ENCODE measurements at places on chromosomes 11 and 22.

DNA sequence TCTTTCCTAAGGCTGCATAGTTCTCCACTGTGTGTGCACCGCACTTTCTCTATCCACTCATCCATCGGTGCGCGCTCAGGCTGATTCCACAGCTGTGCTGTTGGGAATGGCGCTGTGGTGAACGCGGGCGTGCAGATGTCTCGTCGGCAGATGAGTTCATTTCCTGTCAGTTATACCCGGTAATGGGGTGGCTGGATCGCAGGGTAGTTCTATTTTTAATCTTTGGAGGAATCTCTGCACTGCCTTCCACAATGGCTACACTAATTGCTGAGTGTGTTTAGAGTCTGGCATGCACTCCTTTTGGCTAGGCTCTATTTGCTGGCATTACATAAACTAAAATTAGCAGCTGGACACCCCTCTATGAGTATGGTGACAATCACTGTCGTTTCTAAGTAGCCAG, 27.9 kb upstream of the KRTAP5-7 start:
- H3K27ac ChIP-seq: no peak overlapping the region
- no peak overlapping the region for H3K4me3 ChIP-seq
- DNase-seq: no peak
- H3K27me3 ChIP-seq: no peaks in the 10 kb centered on the region

GRCh38 chr11:55707029-55707428, 45.0 kb downstream of the OR4C6 start:
- no peak overlapping the region for H3K27ac ChIP-seq
- H3K4me1 ChIP-seq: no peaks in the 10 kb centered on the region
- no peaks in the 10 kb centered on the region for H3K36me3 ChIP-seq

DNA sequence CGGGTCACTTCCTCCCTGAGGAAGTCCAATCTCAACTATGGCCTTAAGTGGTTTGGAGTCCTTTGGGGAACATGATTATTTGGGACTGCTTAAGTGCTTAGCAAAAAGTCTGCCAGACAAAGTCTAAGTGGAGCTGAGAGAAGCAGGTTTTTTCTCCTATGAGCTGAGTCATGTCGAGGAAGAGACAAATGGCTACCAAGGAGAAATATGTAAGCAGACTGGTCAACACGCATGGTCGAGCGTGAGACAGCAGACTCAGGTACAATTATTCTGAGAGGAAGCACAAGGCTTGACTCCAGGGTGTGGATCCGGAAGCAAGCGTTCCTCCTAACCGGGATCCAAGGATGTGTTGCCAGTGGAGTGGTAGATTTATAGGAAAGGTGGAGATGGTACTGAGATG, 30.6 kb downstream of the UBASH3B start:
- H3K27me3 ChIP-seq: no peaks in the 10 kb centered on the region
- no peaks in the 10 kb centered on the region for H3K36me3 ChIP-seq
- no peak for DNase-seq
- H3K4me3 ChIP-seq: no peak overlapping the region

DNA sequence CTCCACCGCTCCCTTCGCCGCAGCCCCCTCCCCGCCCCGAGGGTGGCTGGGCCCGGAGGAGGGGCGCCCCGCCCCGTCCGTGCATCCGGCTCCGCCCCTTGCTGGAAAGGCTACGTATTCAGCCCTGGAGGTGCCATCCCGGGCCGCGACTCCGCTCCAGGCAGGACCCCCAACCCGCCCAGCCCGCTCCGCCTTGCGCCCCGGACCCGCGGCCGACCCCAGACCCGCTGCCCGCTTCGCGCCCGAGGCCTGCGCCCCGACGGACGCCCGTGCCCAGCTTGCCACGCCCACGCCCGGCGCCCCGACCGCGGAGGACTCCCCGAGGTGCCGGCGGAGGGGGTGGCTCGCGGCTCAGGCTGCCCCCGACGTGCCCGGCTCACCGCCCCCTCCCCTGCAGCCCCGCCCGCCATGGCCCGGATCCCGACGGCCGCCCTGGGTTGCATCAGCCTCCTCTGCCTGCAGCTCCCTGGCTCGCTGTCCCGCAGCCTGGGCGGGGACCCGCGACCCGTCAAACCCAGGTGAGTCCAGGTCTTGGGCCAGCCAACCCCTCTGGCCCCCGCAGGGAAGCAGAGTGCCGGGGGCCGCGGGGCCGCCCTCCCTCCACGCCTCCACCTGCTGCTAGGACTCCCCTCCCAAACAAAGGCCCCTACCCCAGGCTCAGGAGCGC, at the start of gene ADM2:
Gene ADM2, plus strand, starts transcription at position 104 of the 667 bp plus-strand sequence. Its CDS starts 305 bp downstream, at position 409.
- peaks cover 12% of the 10 kb centered on the region for H3K4me1 ChIP-seq
- H3K27ac ChIP-seq: no peak within 1 kb of the TSS
- H3K27me3 ChIP-seq: peaks cover 17% of the 10 kb centered on the region

DNA sequence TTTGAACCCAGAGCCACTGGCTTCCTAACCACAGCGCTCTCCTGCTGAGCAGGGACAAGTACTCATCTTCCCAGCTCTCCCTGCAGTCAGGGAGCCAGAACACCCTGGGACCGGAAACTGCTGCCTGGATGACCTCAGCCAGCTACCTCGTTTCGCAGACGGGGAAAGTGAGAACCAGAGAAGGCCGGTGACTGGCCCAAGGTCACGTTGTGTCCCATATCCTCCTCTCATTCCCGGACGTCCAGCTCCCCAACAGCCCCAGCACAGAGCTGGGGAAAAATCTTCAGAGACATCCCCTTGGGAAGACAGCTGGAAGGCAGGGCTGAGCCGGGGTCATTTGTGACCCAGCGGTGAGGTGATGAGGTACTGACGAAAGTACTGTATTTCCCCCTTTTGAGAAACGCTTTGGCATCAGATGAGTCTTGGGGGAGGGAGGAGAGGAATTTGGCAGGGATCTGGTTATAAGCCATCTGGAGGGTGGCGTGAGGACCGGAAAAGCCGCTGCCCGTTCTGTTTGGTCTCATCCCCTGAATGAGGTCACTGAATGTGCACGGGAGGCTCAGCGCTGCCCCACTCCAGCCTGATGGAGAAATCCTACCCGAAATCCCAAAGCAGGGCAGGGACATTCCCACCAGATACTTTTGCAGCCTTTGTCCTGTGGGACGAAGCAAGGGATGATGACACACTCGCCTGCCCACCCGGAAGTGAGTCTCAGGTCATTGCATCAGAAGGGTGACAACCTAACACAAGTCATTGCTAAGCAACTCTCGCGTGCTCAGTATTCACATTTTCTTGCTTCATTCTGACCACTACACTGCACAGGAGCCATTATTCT, 41.1 kb downstream of the LIF start:
- H3K27me3 ChIP-seq: no peaks in the 10 kb centered on the region
- no peak for DNase-seq
- no peaks in the 10 kb centered on the region for H3K36me3 ChIP-seq
- H3K4me1 ChIP-seq: peaks cover 13% of the 10 kb centered on the region
- H3K4me3 ChIP-seq: no peak overlapping the region

DNA sequence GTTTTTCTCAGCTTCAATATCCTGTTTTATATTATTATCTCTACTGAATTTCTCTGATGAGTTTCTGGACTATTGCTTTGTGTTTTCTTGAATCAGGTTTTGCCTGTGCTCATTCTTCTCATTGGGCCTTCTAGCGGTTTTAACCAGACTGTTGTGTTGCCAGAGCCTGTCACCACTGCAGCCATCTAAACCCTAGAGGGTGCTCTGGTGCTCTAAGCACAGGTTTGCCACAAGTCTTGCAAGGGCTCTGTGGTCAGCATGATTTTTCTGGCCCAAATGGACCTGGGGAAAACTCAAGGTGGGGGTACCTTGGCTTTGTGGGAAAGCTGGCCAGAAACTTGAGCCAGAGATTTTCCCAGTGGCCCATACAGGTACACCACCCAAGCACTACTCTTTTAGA, 52.4 kb upstream of the TYR start:
- no peak overlapping the region for H3K4me3 ChIP-seq
- no peaks in the 10 kb centered on the region for H3K36me3 ChIP-seq

DNA sequence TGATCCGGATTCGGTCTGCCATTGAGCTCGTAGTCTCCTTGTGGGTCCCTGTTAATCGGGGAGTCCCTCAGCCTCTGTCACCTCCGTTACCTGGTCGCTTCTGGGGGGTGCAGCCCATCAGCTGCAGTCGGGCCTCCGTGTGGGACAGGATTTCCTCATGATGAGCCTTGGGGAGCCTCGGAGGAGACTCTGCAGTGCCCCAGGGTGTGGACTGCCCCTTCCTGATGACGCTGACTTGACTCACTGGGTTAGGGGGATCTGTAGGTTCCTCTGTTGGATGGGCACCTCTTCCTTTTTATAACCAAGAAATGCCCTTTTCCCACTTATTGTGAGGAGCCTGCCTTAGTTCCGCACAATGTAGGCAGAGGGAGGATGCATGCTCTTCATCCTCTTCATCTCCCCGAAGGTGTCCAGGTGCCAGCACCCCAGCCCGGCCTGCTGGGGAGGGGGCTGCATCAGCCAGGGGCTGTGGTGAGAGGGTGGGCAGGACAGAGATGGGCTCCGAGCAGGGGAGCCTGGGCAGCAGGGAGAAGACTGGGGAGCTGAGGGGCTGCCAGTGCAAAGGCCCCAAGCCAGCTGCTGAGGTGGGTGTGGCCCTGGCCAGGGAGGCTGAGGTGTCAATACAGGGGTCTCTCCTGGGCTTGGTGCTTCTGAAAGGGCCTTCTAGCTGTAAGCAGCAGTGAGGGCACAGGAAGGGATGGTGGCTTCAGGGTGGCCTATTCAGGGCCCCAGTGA, 13.5 kb upstream of the TTLL8 start:
- H3K27me3 ChIP-seq: no peaks in the 10 kb centered on the region
- H3K27ac ChIP-seq: no peak overlapping the region
- H3K4me3 ChIP-seq: no peak overlapping the region
- no peaks in the 10 kb centered on the region for H3K36me3 ChIP-seq

GRCh38 chr11:118851970-118852369, 31.7 kb upstream of the CXCR5 start:
- H3K4me3 ChIP-seq: no peak overlapping the region
- H3K27ac ChIP-seq: no peak overlapping the region
- no peaks in the 10 kb centered on the region for H3K27me3 ChIP-seq
- no peaks in the 10 kb centered on the region for H3K4me1 ChIP-seq
- no peaks in the 10 kb centered on the region for H3K36me3 ChIP-seq

GRCh38 chr11:69396948-69397307, 84.5 kb upstream of the LINC01488 start:
- no peak overlapping the region for H3K27ac ChIP-seq
- H3K36me3 ChIP-seq: no peaks in the 10 kb centered on the region
- no peaks in the 10 kb centered on the region for H3K27me3 ChIP-seq
- no peaks in the 10 kb centered on the region for H3K4me1 ChIP-seq
- no peak overlapping the region for H3K4me3 ChIP-seq

- H3K4me3 ChIP-seq: no peak overlapping the region
- H3K27me3 ChIP-seq: no peaks in the 10 kb centered on the region
- H3K36me3 ChIP-seq: no peaks in the 10 kb centered on the region
- peaks cover 17% of the 10 kb centered on the region for H3K4me1 ChIP-seq
These were observed 27.8 kb downstream of the GDPD5 start for GRCh38 chr11:75497788-75498409.

DNA sequence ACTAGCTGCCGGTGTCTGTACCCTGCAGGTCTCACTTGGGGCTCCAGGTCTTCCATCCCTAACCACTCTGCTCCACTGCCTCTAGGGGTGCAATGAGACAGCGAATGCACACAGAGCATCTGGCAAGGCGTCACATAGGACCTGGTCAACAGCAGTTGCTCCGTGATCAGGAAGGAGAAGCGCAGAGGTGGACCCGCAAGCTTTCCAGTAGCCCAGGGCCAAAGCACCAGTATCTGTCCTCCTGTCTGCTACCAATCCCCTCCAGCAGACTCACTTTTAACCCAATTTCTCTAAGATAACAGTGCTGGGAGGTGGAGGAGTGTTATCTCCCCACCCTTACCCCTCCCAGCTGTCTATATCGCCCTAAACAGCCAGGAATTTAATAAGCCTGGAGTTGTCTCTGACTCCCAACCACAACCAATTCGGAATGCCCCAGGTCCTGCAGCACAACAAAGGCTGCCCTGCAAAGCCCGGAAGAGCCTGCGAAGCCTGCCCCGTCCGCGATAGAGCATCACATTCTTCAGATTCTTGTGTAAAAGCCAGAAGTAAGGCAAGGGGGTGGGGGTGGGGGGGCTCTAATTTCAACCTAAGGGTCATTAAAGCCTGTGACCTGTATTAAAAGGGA, 19.3 kb downstream of the MYH9 start:
- peak overlapping the region; percentile 95 for H3K27ac ChIP-seq
- no peak for DNase-seq
- no peaks in the 10 kb centered on the region for H3K27me3 ChIP-seq
- H3K4me1 ChIP-seq: peaks cover 100% of the 10 kb centered on the region
- no peak overlapping the region for H3K4me3 ChIP-seq

- no peak for DNase-seq
- no peaks in the 10 kb centered on the region for H3K36me3 ChIP-seq
- no peaks in the 10 kb centered on the region for H3K27me3 ChIP-seq
- H3K27ac ChIP-seq: no peak overlapping the region
These were observed 14.0 kb upstream of the OAF start for GRCh38 chr11:120196826-120197225.

GRCh38 chr22:30858976-30859713, 109.4 kb downstream of the MORC2 start:
- H3K27me3 ChIP-seq: no peaks in the 10 kb centered on the region
- no peak overlapping the region for H3K4me3 ChIP-seq
- no peaks in the 10 kb centered on the region for H3K36me3 ChIP-seq
- H3K27ac ChIP-seq: no peak overlapping the region
- DNase-seq: no peak
- no peaks in the 10 kb centered on the region for H3K4me1 ChIP-seq

- no peaks in the 10 kb centered on the region for H3K36me3 ChIP-seq
- H3K27me3 ChIP-seq: no peaks in the 10 kb centered on the region
- H3K4me1 ChIP-seq: peaks cover 38% of the 10 kb centered on the region
- H3K4me3 ChIP-seq: no peak overlapping the region
- H3K27ac ChIP-seq: no peak overlapping the region
- DNase-seq: no peak
These were observed 19.1 kb upstream of the KCNJ11 start for GRCh38 chr11:17407575-17407974.

GRCh38 chr11:59854871-59855270, 9.6 kb upstream of the CBLIF start:
- DNase-seq: no peak
- H3K4me1 ChIP-seq: no peaks in the 10 kb centered on the region
- no peaks in the 10 kb centered on the region for H3K27me3 ChIP-seq
- H3K4me3 ChIP-seq: no peak overlapping the region
- H3K36me3 ChIP-seq: no peaks in the 10 kb centered on the region

DNA sequence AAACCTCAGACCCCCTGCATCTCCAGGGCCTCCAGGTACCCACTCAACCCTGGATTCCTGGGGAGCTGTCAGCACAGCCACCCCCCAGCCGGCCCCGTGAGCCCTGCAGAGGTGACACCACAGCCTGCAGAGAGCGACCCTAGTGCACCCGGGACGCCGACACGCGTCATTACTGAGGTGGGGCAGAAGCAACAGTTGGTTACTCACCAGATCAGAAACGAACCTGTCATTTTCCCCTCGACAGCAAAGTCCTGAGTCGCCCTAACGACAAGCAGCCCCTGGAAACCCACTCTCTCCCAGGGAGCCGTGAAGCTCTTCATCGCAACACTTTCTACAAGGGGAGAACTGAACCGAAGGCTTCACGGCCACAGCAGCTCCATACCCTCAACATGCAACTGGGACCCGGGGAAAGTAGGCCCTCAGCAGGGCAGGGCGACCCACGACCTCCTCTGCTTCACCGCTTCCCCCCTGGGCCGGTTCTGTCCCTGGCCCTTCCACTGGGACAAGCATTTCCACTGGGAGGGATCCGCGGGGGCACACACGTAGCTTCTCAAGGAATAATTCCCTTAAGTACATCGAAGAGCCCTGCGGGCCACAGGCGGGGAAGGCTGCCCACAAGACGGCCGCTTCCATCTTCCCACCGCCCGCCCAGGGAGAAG, 1.6 kb downstream of the BRD1 start:
- H3K27ac ChIP-seq: peak overlapping the region; percentile 93
- peak overlapping the region; percentile 97 for H3K4me3 ChIP-seq
- DNase-seq: peak; percentile 77
- no peaks in the 10 kb centered on the region for H3K27me3 ChIP-seq
